ENCODE measurements at places on chromosomes 16 and 17. TPM values are rescaled to one million over a fixed set of nuclear protein-coding genes. Genes with fewer than 3 reads are reported as not detected.

Gene C1QBP
- total RNA-seq, result 144 TPM

Gene NAGS
- total RNA-seq, result 7.4 TPM

Gene KLHL10
- 0.33 TPM for total RNA-seq

Gene SLC52A1
- 0.66 TPM for total RNA-seq

Gene SEPTIN1
- 0.26 TPM for total RNA-seq

Gene PRSS27
- 1.2 TPM for total RNA-seq

Gene SMG6
- total RNA-seq, result 25.7 TPM

Gene NOG
- total RNA-seq, result 0.99 TPM

Measured in fibroblast of lung (primary cell).